Activated T-cell treated with anti-CD3 and anti-CD28 coated beads for 4 hours (primary cell): ENCODE measurements at places on chromosomes 16 and 17.

DNA sequence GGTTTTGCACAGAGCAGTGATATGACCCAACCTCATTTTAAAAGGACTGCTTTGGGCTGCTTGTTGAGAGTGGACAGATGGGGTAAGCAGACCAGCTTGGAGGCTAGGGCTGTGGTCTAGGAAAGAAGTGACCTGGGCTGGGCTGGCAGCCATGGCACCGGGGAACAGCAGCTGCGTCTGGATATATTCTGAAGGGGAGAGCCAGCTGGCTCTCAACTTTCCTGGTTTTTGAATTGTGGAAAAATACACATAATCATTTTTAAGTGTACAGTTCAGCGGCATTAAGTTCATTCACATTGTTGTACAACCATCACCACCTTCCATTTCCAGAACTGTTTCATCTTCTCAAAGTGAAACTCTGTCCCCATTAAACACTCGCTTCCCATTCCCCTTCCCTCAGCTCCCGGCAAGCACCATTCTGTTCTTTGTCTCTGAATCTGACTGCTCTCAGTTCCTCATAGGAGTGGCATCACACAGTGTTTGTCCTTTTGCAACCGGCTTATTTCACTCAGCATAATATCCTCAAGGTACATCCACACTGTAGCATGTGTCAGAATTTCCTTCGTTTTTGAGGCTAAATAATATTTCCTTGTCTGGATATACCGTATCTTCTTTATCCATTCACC lies 113.2 kb downstream of the SPECC1 start:
- no peak for DNase-seq

DNA sequence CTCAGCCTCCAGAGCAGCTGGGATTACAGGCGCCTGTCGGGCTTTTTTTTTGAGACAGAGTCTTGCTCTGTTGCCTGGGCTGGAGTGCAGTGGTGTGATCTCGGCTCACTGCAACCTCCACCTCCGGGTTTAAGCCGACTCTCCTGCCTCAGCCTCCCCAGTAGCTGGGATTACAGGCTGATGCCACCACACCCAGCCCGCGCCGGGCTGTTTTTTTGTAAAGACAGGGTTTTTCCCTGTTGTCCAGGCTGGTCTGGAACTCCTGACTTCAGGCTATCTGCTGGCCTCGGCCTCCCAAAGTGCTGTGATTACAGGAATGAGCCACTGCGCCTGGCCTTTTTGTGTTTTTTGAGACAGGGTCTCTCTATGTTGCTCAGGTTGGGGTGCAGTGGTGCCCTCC lies 27.4 kb upstream of the SPNS3 start:
- no peak for DNase-seq

GRCh38 chr17:8126491-8127066 lies 2.7 kb upstream of the HES7 start:
- no peak for DNase-seq

DNA sequence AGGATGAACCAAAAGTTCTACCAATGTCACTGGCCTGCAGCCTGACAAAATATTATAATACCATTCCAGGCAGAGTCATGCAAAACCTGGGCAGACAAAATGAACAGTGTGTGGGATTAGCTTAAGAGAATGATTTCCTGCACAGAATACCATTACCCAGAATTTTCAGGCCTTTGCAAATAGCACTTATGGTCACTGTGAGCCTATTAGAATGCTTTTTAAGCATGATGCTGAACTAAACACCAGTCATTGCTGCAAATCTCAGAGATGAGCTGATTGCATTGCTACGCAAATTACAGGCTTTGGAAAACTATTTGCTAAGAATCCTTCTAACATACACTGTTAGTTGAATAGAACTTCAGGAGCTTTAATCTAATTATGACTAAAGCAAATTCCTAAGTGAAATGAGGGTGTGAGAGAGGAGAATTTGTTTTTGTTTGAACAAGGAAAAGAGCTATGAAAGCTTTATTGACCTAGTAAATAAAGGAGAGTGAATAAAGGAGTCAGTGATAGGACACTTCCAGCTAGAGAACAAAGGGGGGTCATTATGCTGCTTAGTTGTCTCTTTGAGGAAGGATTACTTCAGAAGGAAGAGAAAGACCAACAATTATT lies 398.8 kb downstream of the HS3ST3B1 start:
- DNase-seq: no peak

GRCh38 chr16:50585331-50585776 lies 37.2 kb downstream of the NKD1 start:
- no peak for DNase-seq

- DNase-seq: no peak
These were observed 544.6 kb downstream of the CDH13 start for GRCh38 chr16:83171396-83171795.

GRCh38 chr16:4685292-4685691 lies 8.1 kb upstream of the NUDT16L1 start:
- no peak for DNase-seq

DNA sequence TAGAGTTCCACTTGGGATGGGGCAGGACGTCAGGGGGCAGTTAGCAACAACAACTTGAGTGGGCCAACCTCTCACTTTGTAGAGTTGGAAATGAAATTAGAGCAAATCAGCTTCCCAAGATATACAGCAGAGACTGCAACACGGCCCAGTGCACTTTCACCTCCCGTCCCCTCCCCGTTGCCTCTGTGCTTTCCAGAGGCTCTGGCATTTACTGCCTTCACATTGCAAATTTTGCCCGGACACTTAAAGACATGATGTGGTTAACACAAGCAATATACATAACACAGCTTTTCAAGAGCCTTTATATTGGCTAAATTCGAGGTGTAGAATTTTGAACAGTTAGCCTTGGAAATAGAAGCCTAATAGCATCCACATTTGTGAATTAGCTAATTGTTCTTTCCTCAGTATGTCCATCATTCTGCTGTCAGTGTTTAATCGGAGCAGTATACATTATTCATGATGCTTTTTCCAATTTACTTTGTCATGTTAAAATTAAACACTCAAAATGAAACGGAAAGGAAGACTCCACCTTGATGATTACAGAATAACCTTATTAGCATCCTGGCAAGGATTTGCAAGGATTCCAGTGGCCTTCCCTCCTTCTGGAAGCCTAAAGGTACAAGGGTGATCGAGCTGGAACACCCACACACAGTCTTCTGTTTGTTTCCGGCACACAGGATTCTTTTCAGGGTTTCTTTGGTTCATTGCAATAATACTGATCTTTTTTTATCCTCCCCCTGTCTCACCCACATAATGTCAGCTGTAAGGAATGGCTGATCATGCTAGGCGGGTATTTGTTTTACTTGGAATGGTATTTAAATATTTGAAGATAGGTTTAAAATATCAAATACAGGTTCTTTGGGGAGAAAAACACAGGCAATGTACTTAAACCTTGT lies 190.9 kb upstream of the CACNG5 start:
- DNase-seq: no peak

GRCh38 chr16:10220942-10221341 lies 38.7 kb upstream of the GRIN2A start:
- no peak for DNase-seq

DNA sequence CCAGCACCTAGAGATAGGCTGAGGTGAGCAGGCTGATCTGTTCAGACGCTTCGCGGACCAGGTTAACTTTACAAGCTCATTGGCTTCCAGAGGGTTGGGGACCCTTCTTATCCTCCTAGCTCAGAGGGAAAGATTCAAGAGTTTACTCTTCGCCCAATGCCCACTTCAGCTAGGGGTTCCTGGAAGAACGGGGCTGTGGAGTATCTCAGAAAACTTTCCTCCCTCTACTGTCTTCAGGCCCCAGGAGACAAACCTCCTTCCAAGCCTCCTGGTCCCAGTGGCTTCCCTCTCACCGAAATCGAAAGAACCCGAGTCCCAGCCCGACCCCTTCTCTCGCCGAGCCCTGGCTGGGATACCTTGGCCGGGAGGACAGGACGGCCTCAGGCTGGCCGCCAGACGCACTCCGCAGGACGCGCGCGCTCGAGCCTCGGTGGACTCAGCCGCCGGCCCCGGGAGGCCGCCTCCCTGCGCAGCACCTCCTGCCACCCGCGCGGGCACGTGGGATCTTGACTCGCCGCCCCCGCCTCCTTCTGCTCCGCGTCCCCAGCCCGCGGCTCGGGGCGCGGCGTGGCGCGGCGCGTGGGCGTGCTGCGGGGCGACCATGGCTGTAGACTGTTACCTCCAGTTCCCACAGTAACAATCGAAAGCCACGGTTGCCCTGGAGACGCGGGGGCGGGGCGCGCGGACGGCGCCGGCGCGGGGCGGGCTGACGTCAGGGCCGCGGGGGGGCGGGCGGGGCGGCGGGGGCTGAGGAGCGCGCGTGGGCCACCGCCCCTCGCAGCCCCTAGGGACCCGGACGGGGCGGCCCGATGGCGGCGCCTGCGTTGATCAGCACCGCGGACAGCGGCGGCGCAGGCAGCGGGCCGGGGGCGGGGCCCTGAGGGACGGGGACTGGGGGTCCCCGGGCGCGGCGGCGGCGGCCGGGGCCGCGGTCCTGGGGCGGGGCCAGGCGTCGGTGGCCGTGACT lies 5.3 kb upstream of the HIC1 start:
- peak; percentile 94 for DNase-seq
